ENCODE measurements at places on chromosomes 1 and 21.

- DNase-seq: no peak
These were observed 20.3 kb downstream of the DDX20 start for GRCh38 chr1:111775966-111776365.

GRCh38 chr1:43997295-43997999, 6.0 kb downstream of the CCDC24 start:
- DNase-seq: no peak

DNA sequence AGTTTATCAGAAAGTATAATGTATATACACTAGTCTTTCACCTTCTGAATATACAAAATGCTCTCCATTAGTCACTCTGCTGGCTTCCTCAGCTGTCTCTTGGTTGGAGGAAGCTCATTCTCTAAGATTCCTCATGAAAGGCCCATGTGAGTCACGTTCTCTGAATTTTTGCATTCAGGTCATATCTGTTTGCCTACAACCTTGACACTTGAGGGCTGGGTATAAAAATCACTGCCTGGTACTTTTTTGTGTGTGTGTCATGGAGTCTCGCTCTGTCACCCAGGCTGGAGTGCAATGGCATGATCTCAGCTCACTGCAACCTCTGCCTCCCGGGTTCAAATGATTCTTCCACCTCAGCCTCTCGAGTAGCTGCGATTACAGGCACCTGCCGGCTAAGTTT, 2.8 kb upstream of the GALNT2 start:
- no peak for DNase-seq

GRCh38 chr1:61080413-61081143, 1.8 kb upstream of the NFIA start:
- DNase-seq: no peak

Data from ovary (tissue), 10 donors.